ENCODE measurements at places on chromosomes 12 and 14. TPM values are rescaled to one million over a fixed set of nuclear protein-coding genes. Genes with fewer than 3 reads are reported as not detected.

PCK2 gene
- 12.5 TPM for total RNA-seq

PRH1 gene
- total RNA-seq: 3.5 TPM

AICDA gene
- not detected for total RNA-seq

RIMBP2 gene
- not detected for total RNA-seq

SNRPF gene
- total RNA-seq: 23.0 TPM

TC2N gene
- not detected for total RNA-seq

TMEM63C gene
- total RNA-seq: not detected

ACSM4 gene
- not detected for total RNA-seq

SCN8A gene
- total RNA-seq: 0.60 TPM

MMP17 gene
- 50.9 TPM for total RNA-seq

INHBC gene
- total RNA-seq: not detected

EXOC5 gene
- 43.1 TPM for total RNA-seq

RILPL1 gene
- total RNA-seq: 4.8 TPM

ADGRD1 gene
- total RNA-seq: not detected

MGAT4C gene
- total RNA-seq: not detected

All from RPMI7951 (cell line).